ENCODE measurements at places on chromosomes 2 and 18. TPM values are rescaled to one million over a fixed set of nuclear protein-coding genes. Genes with fewer than 3 reads are reported as not detected.

The SPATA3 gene
- total RNA-seq: not detected

The NDUFB3 gene
- total RNA-seq: 212 TPM

DNA sequence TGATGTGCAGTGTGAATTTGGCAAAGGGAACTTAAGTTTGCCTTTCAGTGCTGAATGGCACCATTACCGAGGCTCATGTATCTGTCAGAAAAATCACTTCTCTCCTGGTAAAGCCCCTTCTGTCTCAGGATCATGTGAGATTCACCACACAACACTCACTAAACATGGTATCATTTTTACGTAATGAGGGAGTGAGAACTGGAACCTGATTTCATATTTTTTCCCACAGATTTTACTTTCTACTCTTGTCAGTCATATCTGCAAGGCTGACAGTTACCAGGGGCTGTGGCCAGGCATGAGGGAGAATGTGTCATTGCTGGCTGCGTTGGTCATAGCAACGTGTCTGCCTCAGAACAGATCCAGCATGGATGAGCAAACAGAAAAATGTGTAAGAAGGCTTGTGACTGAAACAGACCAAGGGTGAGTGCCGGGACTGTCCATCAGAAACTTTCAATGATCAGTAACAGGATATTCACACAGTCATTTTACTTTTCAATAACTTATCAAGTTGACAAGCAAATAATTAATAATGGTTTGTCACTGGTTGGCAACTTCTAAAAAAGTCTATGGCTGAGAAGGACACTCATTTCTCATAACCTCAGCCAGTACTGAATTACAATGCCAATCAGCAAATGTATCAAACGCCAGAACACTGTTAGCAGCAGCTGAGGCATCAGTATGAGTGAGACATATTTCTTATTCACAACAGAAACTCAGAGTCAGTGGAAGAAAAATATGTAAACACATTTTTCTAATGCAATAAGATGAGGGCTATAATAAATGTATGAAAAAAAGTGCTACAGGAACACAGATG is 100.5 kb downstream of the CDC42EP3 start:
- DNase-seq: peak; percentile 87

- DNase-seq: no peak
These were observed 118.8 kb upstream of the SP3 start for GRCh38 chr2:174083843-174084458.

The RAD51AP2 gene
- total RNA-seq: not detected

- no peak for DNase-seq
These were observed 5.4 kb upstream of the TDRD15 start for GRCh38 chr2:21118302-21118920.

GRCh38 chr2:8234757-8235374 is 447.0 kb upstream of the ID2 start:
- no peak for DNase-seq

The RAX gene
- total RNA-seq: not detected

DNA sequence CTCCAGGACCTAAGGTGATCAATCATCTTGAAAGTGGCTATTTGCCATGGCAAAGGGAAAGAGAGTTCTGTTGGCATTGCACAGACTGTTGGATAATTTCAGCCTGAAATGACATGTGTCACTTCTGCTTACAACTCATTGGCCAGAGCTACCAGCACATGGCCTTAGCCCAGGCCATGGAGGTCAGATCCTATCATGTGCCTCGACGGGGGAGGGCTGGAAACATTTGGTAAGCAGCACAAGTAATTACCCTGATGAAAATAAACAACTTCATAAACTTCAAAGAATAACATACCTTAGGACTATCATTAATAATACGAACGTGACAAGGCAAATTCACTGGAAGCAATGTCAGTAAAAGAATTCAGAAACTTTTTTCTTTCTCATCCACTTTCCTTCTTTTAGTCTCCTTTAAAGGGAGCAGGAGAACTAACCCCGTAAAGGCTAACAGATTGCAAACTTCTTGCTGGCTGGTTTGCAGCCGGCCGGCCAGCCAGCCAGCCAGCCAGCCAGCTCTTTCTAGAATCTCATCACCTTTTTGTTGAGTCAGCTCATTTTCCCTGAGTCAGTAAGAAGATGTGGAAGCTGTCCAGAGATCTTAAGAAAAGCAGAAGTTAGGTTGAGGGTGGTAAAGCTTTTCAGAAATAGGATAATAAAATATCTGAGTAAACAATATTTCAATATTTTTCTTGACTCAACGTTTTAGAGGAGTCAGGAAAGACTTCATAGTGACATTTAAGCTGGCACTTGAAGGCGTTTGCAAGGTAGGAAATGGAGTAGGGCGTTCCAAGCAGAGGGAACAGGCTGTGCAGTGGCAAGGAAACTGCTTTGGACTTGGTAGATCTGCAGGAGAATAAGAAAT is 31.9 kb downstream of the CNRIP1 start:
- peak; percentile 23 for DNase-seq

GRCh38 chr2:20524412-20525040 is 77.7 kb downstream of the RHOB start:
- DNase-seq: no peak

- peak; percentile 24 for DNase-seq
These were observed 70.4 kb downstream of the CWC22 start for GRCh38 chr2:179936654-179937053.

The MOB4 gene
- 80.6 TPM for total RNA-seq

The MC2R gene
- total RNA-seq: not detected

DNA sequence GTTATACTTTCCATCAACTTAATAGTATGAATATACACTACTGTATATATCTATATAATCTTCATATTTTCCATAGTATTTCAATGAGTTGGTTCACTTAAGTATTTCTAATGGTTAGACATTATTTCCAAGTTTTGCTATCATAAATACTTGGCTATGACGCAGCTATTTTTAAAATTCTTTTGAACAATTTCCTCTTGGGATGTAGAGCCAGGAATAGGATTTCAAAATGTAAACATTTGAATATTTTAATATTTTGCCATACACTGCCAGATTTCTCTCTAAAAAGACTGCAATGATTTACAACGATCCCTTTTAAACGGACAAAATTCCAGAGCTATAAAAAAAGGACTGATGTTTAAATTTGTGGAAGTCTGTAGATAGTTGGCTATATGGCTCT is 95.6 kb downstream of the NUP35 start:
- DNase-seq: no peak

The PSMA8 gene
- not detected for total RNA-seq

The HSPE1 gene
- 553 TPM for total RNA-seq

DNA sequence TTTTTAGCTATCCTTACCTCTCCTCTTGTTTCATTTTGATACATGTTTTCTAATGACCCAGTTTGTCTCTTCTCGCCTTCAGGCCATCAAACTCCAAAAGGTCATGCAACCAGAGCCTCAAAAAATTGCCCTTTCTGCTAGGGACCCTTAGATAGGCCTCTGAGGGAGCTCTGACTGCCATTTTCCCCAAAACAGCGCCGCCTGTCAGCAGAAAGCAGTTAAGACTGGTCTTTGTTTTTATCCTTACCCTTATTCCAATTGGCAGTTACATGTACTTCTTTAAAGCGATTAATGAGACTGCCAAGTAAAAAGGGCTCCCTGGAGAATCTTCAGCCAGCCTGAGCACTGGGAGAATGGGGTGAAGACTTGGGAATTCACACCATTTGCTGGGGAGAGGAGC is 55.1 kb upstream of the RIT2 start:
- no peak for DNase-seq

The ADAM23 gene
- total RNA-seq: not detected

- DNase-seq: no peak
These were observed 53.9 kb upstream of the ACVR1 start for GRCh38 chr2:157929871-157930667.

DNA sequence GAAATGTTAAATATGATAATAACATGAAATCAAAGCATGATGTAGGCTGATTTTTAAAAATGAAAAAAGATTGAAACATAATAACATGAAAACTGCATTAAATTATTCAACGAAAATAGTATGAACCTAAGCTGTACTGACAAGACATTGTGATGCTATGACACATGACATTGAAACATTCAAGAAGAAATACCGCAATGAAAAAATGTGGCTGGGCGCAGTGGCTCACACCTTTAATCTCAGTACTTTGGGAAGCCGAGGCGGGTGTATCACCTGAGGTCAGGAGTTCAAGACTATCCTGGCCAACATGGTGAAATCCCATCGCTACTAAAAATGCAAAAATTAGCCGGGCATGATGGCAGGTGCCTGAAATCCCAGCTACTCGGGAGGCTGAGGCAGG is 14.6 kb downstream of the CXCR1 start:
- DNase-seq: no peak

DNA sequence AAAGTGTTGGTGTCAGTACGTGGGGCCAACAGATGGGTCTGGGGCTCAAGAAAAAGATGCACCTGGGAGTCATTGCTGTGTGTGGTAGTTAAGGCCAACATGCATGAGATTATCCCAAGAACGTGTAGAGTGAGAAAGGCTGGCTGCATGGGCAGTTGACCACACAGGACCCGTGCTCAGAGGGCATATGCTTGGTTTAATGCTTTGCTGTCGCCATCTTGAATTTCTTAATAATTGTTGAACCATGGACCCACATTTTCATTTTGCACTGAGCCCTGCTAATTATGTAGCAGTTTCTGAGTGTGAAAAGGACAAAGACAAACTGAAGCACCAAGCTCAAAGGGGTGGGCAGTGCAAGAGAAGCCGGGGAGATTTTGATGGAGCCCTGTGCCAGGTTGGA is 148.1 kb downstream of the CYP26B1 start:
- DNase-seq: no peak

DNA sequence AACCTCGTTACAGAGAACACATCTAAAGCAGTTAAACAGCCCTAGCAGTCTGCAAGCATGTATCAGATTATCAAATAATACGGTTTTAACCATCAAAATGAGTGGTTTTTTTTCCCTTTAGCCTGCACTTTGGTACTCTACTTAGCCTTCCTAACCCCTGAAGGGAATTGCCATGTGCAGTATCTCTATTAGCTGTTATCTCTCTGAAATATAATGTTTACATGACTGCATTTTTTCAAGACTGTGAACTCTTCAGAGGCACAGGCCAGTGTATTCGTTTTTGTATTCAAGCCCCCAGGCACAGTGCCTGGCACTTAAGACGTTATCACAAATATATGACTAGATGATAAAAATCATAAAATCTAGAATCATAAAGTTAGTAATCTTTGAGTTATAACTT is 509.5 kb downstream of the PARD3B start:
- DNase-seq: no peak

GRCh38 chr2:74836675-74837401 is 2.9 kb downstream of the HK2 start:
- no peak for DNase-seq

The TCF7L1 gene
- total RNA-seq: 0.39 TPM

The WDSUB1 gene
- 7.3 TPM for total RNA-seq

The VIL1 gene
- total RNA-seq: not detected

DNA sequence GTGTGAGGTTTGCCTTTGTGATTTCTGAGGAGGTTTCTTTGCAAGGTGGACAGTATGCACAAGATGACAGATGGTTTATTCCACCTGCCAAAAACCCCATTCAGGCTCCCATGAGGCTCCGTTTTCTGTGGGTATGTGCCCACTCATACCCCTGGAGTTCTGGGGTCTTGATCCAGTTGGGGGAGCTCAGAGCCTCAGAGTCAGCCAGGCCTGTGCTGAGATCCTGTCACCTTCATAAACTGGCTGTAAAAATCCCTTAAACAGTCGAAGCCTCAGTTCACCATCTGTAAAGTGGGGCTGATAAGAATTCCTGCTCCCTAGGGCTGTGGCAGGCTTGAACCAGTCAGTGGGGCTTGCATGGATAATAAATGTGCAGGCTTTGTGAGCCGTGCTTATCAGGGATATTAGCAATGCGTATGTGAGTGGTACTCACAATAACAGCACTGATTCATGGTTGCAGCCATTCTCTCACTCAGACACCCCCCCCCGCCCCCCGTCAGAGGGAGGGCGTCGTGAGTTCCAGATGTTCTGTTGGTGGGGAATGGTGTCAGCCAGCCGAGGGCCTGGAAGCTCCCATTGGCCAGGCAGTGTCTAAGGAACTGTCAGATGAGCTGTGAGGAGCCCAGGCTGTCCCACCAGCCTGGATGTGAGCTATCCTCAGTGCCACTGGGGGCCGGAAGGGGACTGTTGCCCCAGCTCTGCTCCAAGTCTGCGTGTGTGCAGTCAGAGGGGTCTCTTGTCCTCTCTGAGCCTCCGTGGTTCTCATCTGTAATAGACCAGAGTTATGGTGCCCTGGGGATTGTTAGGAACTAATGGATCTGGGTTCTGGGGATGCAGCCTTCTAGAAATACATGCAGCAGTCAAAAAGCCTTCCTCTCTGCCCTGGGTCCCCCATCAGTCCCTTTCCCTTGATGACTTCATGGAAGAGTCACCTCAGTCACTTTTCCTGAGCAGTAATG is 51.7 kb downstream of the KCNIP3 start:
- DNase-seq: no peak

The TRABD2A gene
- total RNA-seq: 5.3 TPM

DNA sequence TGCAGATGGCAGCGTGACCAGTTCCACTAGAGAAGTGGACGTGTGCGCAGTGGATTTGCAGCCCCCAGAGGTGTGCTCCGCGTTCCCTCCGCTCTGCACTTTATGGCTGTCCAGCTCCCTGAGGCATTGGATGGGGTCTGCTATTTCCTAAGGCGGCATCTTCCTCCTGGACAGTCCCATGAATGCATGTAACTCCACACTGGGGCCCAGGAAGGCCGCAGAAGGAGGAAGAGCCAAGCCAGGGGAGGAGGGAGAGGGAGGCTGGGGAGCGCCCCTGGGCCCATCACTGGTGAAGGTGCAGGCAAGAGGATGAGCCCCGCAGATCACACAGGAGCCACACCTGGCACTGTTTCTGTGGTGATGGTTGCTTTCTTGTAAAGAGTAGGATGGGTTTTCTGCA is 99.1 kb downstream of the PTGR3 start:
- no peak for DNase-seq

- DNase-seq: peak; percentile 56
These were observed 496.9 kb upstream of the TNP1 start for GRCh38 chr2:217356781-217357180.

DNA sequence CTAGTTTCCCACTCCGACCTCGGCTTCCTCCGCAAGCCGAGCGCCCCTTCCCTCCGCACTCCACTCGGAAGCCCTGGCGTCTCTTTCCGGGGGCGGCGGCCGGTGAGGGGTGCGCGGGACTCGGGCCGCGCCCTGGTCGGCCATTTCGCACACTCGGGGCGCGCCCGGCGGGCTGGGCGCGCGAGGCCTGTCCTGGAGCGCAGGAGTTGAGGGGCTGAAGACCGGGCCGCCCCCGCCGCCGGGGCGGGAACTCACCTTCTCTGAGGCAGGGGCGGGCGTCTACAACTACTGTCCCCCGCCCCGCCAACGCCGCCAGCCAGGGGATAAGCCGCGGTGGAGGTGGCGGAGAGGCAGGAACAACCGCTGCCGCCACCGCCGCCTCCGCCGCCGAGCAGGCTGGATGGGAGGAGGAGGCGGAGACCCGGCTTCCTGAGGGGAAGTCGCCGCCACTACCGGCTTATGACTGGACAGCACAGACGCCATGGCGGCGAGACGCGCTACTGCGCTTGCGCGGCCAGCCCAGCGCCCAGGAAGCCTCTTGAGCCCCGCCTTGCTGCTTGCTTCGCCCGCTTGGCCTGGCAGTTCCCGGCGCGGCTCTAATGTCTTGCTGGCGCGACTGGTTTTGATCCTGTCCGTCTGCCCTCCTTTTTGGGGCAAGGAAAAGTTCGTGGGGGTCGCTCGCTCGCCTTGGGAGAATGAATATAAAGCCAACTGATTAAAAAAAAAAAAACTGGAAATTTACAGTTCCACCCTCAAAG is at the start of gene KRCC1:
Gene KRCC1 (minus strand): TSS at position 413 of the 758 bp plus-strand sequence. CDS start 27,220 bp downstream, outside the sequence.
- peak; percentile 95 for DNase-seq

The CCDC150 gene
- 13.6 TPM for total RNA-seq

The RUFY4 gene
- not detected for total RNA-seq

The ZNF397 gene
- total RNA-seq: 5.3 TPM

The UGT1A1 gene
- not detected for total RNA-seq

- peak; percentile 31 for DNase-seq
These were observed 62.6 kb downstream of the C18orf63 start for GRCh38 chr18:74378179-74378682.

The SEPTIN10 gene
- 107 TPM for total RNA-seq

The GRB14 gene
- total RNA-seq: not detected

Measured in RPMI7951 (cell line).